Activated CD4-positive, CD25-positive, alpha-beta regulatory T cell treated with anti-CD3 and anti-CD28 coated beads, Interleukin-2, amount 50 U/mL, for 16 hours (primary cell): ENCODE measurements at places on chromosomes 1 and 21.

GRCh38 chr1:219940707-219941106, 12.3 kb upstream of the SLC30A10 start:
- no peak for DNase-seq

DNA sequence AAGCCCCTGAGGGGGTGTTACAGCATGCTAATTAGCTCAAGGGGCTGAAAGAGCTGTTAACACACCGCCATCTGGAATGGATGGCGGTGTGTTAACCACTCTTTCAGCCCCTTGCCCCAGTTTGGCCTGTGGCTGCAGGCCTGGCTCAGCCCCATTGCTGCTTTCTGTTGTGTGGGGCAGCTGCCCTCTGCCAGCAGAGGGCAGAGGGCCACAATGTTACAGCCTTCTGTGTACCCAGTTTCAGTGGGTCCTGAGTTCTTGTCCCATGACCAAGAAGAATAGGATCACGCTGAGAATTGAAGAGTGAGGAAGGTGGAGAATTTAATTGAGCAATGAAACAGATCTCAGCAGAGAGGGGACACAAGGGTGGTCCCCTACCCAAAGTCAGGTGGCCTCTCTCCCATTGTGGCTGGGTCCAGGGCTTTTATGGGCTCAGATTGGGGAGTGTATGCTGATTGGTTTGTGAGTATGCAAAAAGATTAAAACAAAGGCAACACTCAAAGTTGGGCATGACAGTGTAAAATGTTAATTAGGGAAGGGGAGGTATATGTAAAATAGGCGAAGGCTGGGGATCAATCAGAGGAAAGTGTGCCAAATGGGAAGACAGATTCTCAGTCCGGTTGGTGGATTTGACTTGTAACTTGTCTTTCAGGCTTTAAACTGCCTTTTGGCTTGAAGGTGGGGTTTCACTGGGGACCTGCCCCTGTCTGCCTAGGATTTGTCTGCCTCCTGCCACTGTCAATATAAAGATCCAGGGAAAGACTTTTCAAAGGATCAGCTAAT, 142.2 kb downstream of the RABGAP1L start:
- DNase-seq = no peak

DNA sequence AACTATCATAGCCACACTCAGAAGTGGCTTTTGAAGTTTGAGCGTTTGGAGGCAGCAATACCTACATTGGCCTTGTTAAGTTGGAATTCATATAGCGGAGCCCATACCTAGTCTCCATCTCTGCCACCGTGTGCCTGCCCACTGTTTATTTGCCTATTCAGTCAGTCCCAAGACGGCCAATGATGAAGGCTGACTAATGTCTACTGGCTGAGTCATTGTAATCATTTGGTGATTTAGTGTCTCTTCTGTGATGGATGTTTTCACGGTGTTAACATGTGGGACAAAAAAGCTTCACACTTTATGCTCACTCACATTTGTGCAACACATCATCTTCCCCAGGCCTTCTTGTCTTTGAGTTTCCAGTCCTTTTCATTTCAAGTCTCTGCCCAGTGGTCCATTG, 92.6 kb upstream of the PBX1 start:
- no peak for DNase-seq

DNA sequence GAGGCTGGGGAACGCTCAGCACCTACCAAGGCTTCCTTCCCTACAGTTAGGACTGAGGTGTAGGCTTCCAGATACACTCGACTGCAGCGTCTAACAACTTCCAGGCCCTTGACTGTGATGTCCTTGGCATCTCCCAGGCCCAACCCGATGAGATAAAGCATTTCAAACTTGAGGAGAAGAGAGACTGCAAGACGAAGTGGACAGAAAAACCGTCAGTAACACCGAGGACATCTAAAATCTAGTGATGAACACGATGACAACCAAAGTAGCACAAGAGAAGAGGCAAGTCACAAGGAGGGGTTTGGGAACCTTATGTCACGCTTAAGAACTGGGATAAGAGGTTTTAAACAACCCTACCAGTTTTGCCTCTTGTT, 314 bp downstream of the DPH5 start:
- DNase-seq = no peak

GRCh38 chr1:32192220-32192948, 8.0 kb upstream of the CCDC28B start:
- no peak for DNase-seq

DNA sequence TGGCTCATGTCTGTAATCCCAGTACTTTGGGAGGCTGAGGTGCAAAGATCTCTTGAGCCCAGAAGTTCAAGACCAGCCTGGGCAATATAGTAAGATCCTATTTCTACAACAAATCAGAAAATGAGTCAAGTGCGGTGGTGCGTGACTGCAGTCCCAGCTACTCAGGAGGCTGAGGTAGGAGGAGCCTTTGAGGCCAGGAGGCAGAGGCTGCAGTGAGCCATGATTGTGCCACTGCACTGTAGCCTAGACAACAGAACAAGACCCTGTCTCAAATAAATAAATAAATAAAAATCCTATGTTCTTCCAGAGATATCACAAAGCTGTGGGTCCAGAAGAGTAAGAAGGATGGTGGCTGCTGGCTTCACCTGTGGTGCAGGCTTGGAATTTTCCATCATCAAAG, 22.1 kb downstream of the CDA start:
- no peak for DNase-seq

DNA sequence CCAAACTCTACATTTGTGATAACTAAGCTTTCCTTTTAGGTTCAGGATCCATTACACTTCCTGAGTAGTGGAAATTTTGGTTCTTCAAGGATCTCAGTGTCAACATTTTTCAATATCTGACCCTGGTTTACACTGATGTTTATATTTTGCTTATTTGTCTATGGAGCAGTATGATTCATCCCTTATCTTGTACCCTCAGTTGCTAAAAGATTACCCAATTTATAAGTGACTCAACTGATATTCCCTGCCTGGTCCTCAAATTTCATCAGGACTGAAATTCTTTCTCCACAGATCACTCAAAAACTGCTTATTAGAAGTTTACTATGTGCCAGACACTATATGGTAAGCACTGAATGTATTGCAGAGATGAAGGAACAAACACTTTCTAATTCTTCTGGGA, 139.1 kb upstream of the CHRM3 start:
- no peak for DNase-seq

DNA sequence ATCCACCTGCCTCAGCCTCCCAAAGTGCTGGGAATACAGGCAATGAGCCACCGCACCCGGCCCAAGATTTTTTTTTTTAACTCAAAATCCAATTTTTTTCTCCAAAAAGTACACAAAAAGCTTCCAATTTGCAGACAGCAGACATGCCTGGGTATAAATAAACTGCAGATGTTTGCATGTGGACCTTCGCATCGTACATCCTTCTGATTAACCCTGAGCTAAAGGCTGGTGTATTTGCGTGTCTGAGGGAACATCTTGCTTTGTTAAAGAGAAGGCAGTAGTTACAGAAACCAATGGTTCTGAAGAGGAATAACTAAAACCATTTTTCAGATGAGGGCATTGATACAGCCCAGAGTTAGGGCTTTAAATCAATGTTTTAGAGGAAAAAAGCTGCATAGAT, 12.7 kb downstream of the BCAR3 start:
- no peak for DNase-seq
